ENCODE measurements at places on chromosomes 7 and 10.

DNA sequence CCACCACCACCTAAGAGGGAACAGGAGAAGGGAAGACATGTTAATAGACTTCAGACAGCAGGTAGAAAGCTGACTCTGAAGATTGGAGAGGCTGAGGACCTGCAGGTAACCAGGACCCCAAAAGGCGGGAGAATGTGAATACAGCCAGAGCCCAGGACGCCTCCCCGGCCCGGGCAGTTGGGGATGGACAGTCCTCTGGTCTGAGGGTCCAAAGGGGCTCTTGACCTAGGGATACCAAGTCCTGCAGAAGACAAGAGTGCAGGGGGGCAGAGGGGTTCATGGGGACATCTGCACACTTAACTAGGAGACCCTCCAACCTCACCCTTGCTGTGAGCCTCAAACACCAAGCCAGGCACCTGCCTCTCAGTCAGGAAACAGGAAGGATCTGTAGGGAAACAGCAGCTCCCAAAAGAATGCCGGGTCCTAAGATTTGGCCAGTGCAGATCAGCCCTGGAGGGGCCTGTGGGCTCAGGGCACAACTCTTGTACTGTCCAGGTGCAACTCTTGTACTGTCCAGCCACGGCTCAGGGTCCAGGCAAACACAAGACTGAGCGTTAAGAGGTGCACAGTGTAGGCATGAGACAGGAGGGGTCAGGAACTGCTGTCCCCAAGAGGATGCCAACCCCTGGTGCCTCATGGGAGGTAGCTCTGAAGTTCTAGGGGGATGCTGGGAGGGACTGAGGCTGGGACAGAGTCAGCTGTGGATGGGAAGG lies 2.3 kb upstream of the STK32C start:
- DNase-seq = no peak

DNA sequence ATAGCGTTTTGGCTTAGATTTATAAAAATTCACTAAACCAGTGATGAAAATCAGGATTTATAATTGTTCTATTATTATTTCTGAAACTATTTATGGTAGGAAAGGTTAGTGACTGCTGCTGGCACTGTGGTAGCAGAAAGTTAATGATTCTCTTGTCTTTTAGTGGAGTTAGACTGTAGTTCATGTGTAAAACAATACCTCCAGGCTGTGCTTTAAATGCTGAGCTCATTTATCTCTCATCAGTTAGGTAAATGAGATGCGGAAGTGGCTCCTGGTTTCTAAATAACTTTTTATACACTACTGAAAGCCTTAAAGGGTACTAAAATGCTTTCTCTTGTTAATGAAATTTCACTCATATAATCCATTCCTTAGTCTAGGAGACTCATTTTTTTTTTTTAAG lies 326.8 kb upstream of the POT1 start:
- no peak for DNase-seq

GRCh38 chr7:88095-88926 lies 104.1 kb upstream of the FAM20C start:
- DNase-seq = no peak

GRCh38 chr10:78655979-78656378 lies 412.8 kb upstream of the ZMIZ1 start:
- DNase-seq = no peak

DNA sequence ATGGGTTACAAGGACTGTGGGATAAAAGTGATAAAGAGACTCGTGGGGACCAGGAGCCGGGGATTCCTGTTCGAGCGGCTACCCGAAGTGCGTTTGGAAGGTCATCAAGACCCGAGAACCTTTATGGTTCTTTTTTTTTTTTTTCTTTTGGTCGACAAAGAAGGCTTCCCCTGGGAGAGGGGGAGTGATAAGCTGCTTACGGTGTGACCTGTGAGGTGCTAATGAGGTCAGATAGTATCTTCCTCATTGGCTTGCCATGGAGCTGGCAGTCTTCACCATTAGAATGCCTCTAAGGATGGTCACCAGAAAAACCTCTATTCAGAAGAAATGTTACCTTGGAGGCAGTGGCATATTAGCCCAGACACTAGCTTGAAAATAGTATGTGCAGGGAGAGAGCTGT lies 92.3 kb upstream of the STEAP4 start:
- DNase-seq = no peak

DNA sequence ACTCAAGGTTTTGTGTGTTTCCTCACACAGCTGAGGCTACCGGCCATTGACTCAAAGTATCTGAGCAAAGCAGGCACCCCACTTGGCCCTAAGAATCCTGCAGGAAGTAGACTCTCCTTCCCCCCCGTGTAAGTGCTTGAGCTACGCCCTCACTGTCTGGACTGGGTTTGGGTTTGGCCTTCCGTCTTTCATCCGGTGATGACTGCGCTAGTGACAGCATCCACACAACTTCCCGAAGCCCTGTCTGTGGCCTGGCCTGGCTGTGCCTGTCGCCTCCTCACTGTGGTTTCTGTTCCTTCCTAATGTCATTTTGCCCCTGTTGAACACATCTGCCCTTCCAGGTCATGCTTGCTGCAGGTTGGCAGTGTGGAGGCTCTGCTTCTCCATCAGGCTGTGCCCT lies 14.5 kb downstream of the C7orf57 start:
- no peak for DNase-seq

GRCh38 chr7:80488406-80488805 lies 23.5 kb downstream of the GNAT3 start:
- DNase-seq = no peak

DNA sequence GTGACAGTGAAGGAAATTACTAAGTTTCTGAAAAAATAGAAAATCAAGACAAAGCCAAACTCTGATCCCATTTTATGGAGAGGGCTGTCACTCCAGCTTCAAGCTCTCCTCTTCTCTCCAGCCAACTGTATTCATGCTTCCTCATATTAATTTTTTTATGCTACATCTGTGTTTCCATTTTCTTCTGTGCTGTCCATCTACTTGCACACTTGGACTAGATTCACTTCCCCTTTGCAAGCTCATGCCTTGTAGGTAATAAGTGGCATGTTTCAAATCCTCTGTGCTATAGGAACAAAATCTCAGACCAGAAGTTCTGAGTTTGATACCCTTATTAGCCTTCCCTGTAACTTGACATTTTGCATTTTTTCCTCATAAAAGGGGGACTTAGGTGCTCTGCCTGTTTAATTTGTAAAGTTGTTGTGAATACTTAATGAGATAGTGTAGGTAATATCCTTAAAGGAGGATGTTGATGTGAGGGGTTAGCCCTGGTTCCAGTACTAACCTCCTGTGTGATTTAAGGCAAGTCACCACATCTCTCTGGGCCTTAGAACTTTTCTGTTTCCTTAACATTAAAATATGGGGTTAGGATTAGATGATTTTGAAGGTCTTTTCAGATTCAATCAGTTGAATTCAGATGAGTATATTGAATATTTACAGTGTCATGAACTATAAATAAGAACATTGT lies 358.8 kb downstream of the BBS9 start:
- no peak for DNase-seq

DNA sequence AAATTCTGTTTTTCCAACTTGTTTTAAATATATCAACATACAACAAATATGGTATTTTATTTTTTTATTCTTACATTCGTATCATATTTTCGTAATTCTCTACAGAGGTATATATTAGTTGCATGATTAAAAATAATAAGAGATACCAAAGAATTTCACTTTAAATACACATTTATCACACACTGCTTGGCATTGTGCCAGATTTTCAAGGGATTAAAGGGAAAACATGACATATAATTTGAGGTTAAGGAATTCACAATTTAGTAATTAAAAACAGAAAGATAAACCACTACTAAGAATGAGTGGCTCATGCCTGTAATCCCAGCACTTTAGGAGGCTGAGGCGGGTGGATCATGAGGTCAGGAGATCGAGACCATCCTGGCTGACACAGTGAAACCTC lies 484.7 kb upstream of the SORCS1 start:
- DNase-seq = no peak

- no peak for DNase-seq
Measured at GRCh38 chr10:75492173-75492925, 60.9 kb downstream of the LRMDA start.

DNA sequence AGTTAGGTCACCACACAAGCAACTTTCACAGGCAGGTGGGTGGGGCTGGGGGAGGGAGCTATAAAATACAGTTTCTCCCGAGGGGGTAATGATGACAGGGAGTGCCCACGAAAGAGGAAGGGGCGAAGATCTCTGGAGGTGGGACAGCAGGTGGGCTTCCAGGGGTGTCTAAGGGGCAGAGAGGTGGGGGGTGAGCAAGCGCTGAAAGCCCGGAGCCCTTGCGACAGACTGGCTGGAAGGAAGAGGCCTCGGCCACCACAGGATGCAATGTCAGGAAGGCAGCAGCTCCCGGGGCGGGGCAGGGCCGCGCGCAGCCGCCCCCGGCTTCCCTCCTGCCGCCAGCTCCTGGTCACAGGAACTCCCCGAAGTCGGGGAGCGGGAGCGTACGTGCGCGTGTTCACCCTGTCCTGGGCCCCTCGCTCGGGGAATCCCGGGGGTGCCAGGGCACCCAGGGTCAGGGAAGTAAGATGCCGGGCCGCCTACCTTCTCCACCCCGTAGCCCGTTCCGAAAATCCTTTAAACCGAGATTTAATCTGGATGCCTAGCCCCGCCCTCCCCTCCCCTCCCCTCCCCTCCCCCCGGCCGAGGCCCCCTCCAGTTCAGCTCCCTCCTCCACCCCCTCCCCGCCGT lies 105.2 kb upstream of the PPIF start:
- no peak for DNase-seq

DNA sequence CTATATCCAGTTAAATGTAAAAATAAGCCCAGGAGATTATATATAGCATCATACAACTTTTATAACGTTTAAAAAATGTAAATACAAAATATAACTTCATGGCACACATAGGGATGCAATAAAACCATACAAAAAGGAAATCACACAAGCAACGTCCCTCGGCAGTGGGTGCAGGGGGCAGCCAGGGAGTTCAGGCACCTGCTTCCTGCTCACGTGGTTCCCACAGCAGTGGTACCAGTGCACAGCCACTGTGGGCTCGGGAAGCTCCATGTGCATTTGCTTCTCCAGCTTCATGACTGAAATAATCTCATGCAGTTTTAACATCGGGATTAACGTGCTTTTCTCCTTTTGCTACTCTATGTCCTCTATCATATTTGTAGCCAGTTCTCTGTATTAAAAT lies 255.5 kb upstream of the CXCL12 start:
- no peak for DNase-seq

DNA sequence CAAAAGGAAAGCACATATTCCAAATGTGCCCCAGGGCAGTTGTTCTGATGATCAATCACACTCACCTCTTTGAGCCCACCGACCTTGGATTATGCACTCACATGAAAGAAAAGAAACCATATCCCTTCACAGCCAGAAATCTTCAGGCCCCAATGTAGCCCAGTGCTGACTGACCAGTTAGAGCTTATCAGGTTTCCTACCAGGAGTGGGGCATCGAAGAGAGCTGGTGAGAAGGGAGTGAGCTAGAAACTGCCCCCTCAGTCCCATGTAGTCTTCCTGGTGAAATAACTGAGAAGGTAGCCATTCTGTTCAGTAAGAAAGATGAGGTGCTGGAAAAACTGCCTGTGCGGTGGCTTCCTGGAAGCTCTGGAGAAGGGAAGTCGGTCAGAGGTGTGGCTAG lies 32.2 kb downstream of the NRCAM start:
- DNase-seq = no peak

DNA sequence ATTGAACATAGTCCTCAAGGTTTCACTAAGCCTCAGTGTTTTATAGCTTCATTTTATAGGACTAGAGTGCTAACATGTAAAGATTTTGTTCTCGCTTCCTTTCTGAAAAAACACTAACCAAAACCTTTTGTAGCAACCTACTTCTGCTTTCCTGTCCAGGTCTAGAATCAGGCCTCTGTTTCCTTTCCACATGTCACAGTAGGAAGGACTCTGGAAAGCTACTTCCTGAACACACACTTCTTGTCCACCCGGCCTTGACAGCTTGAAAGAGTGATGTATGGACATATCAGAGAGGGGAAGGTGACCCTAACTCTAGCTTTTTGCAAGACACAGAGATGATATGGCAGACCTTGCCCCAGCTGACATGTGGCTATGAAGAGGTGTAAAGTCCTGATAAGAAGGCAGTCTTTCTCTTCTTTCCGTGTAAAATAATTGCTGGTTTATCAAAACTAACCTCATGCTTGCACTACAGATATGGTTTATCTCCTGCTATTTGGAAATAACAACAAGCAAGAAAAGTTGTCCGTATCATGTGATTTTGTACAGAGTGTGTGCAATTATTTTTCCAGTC lies 175.4 kb downstream of the SKAP2 start:
- no peak for DNase-seq

- no peak for DNase-seq
Measured at GRCh38 chr7:490461-491291, 29.0 kb downstream of the PDGFA start.

DNA sequence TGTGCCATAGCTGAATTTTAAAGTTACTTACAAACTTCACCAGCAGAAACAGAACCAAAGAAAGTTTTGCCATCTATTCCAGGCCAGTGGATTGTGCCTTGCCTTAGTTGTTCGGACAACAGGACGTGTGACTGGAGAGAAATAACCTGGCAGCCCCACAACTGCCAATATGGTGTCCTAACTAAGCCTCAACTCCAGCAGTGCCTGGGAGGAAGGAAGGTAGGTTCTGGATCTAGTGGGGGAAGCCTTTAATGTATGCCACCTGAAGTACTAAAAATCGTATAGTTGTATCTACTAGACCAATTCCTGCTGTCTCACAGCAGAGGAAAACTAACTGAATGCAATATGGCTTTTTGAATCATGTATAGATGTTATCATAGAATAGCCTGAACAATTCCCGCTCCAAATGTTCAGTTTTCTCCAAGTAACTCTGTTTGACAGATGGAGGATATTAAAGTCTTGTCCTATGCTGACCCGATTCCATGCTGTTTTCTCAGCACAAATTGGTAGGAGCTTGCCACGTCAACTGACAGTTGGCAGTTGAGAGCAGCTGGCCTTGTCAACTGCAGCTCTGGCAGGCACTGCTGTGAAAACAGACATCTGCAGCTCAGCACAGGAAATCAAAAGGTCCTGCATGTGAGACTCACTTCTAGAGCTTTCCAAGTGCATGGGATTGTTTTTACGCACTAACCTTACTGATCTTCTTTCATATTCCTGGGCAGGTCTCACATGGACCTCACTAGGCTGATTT lies 84.5 kb upstream of the WNT16 start:
- peak; percentile 18 for DNase-seq

GRCh38 chr7:93092757-93093370 lies 24.9 kb downstream of the SAMD9 start:
- DNase-seq = no peak

DNA sequence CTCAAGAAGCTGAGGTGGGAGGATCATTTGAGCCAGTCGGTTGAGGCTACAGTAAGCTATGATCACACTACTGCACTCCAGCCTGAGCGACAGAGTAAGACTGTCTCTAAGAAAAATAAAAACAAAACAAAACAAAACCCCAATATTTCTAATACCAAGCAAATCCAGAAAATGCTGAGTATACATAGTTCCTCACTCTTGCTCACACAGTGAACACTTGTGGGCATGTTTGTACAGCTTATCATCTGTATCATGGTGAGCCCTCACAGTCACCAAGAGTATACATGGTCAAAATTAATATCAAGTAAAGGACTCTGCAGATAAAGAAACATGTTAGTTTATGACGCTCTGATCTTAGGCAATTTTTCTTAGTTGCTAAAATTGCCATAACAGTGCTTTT lies 41.5 kb upstream of the C10orf67 start:
- no peak for DNase-seq

GRCh38 chr7:23347033-23347681 lies 48.0 kb downstream of the MALSU1 start:
- no peak for DNase-seq

All from pons (tissue), 1 donor.